ENCODE measurements at places on chromosomes 4 and X.
A peak's percentile ranks its signal among the peaks of the same experiment; 100 is the strongest.

DNA sequence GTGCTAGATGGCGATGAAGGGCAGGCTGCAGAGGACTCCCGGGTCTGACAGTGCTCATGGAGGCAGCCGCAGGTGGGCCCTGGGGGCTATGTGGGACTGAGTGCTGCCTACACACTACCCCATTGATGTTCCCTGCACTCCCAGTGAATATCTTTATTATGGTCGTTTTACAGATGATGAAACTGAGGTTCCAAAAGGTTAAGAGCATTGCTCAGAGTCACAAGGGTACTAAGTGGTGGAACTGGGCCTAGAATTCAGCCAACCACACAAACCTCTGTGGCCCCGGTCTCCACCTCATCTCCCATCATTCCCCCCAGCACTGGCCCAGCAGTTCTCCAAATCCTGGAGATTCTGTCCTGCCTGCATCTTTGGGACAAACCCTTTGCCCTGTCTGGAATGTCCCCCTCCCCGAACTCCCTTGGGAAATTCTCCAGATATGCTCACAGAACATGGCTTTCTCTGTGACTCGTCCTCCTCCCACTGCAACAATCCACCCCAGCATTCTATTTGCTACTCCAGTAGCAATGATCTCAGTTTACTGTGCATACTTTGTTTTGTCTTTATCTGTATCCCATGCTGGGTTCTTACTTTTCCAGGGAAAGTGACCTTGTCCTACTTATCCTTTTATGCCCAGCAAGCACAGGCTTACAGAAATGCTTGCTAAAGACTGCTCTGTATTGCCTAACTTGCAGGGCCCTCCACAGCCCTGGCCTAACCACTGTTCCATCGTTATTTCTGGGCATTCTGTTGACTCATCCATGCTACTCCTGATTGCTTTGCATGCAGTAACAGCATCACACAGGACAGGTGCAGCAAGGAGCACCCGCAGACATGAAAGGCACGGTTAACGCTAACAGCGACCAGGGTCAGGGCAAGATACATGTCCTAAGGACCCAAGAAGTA, 14.0 kb downstream of the PNMA6F start:
- no peak for DNase-seq

- no peak for DNase-seq
Measured at GRCh38 chr4:10078481-10079233, 37.9 kb downstream of the WDR1 start.

DNA sequence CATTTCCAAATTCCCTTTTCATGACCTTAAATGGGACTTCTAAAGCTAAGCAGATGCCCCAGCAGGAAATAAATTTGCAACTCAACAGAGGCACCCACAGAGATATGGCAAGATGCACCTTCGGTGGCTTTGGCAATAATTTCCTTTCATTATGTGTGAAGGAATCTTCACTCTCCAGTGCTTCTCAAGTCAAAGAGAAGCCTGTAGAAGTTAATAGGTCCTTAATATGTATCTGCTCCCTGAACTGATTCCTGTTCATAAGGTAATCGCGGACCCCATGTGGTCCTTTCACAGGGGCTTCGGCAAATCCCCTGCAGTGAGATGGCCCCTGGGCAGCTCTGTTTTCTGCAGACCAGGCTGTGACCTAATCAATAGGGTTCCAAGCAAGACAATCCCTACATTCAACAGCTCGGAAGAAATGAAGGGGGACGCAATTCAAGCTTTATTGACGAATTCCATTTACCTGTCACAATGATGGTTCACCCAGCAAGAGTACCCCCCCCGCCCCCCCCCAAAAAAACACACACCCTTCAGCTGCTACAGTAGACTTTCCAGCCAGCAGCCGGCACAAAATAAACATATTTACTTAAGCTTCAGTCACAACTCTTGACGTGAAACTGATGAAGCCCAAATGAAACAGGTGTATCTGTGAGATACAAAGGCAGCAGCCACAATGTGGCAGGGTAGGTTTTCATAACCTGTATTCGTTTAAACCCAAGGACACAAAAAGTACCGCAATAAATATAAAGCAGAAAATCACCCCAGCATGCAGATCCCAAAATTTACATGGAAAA, 35.3 kb downstream of the FAT1 start:
- no peak for DNase-seq

DNA sequence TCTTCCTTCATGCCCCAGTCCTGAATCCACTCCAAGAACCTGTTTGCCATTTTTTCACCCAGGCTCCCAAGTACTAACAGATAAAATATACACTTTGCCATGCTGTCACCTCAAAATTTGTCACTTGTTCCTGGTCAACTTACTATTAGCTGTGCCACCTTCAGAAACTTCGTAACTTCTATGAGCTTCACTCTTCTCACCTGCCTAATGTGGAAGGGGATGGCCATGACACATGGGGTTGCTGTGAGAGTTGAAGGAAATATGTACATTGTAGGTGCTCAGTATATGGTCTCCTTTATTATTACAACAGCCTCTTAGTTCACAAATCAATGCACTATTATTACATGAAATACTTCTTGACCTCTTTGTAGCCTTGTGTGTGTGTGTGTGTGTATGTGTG, 10.4 kb downstream of the TMSB4X start:
- no peak for DNase-seq

- no peak for DNase-seq
Measured at GRCh38 chr4:95358421-95358820, 190.4 kb downstream of the UNC5C start.

DNA sequence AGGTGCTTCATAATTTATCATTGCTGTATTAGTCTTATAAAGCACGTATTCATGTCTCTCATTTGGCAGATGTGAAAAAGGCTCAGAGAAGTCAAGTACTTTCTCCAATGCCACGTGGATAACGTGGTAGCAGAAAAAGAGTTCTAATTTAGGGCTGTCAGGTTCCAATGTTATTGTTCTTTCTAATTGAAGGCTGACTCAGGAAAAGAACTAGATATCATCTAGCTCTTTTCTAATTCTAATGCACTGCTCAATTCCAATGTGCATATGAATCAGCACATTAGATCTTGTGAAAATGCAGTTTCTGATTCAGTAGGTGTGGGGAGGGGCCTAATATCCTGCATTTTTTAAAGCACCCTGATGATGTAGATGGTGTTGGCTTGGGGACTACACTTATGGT, 22.8 kb downstream of the AGA start:
- no peak for DNase-seq

DNA sequence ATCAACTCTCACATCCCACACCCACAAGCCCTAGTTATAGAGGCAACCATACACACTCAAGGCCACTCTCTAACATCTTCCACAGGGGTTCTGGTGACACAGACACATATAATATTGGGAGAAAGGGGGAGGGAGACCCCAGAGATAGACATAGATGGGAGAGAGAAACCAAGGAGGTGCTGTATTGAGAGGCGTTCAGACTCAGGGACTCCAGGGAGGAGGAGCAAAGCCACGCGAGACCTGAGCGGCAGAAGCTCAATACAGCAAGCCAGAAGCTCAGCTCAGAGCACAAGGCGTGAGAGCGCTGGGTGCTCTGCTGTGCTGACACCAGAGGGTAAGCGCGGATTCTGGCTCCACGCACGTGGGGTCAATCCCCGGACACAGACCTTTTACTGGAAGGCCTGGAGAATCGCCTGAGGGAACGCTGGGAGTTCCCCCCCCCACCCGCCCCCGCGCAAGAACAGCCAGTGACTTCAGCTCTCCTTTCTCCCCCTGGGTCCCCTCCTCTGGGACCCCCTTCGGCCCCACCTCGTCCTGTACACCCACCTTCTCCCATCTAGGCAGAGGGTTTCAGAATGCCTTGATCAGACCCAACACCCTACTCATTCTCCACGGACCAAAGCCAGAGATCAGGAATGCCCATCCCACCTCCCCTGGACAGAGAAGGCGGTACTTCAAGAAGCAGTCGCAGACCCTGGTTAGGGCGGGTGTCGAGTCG, 8.7 kb downstream of the MSX1 start:
- no peak for DNase-seq

GRCh38 chr4:2320746-2321145, 58.8 kb upstream of the MXD4 start:
- no peak for DNase-seq

GRCh38 chr4:70688795-70689231, 481 bp downstream of the UTP3 start:
- DNase-seq, result peak; percentile 15

DNA sequence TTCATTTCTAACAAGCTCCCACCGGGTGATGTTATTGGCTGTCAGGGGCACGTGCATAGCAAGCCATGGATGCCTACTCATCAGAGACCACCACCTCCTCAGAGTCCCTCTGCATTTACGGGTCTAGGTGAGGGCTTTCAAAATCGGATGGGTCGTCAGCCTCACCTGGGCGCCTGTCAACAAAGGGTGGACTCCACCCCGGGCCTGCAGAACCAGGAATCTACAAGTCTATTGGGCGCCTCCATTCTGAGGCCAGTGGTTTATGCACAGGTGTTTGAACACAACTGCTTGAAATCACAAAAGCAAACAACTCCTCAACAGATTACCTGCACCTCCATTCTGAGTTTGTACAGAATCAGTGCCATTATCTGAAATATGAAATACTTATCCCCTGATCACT, 318.9 kb downstream of the PTTG2 start:
- no peak for DNase-seq

- no peak for DNase-seq
Measured at GRCh38 chr4:132859929-132860328, 289.2 kb upstream of the PCDH10 start.

- no peak for DNase-seq
Measured at GRCh38 chr4:118249890-118250289, 102.9 kb downstream of the PRSS12 start.

- no peak for DNase-seq
Measured at GRCh38 chrX:44303119-44303518, 40.4 kb downstream of the EFHC2 start.

DNA sequence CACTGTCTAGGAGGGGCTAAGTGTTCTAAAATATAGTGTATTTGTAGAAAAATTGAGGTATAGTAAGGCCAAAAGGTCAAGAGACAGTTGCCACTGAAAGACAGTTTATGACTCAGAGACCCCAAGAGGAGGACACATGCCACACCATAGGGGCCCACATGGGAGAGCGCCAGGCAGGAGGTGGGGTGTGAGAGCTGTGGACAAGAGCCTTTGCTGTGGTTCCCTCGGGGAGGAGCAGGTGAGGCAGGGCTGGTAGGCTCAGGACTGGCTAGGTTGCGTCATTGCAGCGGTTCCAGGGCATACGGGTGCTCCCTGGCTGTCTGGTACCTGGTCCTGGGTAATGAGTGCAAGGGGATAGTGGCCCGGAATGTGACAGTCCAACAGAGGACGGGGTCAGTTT, 37.6 kb downstream of the CCNQ start:
- DNase-seq, result no peak

DNA sequence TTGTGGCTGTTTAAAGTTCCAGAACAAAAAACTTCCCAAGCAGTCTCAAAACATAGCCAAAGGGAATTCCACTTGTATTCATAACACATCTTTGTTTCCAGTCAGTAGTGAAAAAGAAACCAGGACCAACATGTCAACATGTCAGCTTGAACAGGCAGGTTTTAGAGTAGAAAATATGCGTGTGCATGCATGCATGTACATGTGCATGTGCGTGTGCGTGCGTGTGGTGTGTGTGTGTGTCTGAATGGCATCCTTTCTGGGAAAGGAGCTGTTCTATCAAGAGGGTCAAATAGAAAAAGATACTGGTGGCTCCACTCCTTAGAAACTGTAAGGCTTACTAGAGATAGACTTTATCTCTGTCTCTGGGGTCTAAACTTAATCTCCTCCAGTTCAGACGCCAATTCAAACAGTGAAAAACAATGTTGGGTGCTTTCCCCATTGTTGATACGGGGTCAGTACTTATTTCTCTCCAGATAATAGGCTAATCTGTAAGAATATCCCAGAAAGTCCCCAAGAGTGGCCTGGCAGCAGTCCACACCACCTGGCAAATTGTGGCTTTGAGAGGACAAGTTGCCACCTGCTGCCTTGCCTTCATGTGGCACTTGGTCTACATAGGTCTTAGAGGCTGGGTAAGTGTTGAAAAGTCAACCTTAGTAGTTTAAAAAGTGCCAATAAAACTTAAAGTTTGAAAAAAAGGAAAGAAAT, 110.4 kb downstream of the SCD5 start:
- DNase-seq, result no peak

DNA sequence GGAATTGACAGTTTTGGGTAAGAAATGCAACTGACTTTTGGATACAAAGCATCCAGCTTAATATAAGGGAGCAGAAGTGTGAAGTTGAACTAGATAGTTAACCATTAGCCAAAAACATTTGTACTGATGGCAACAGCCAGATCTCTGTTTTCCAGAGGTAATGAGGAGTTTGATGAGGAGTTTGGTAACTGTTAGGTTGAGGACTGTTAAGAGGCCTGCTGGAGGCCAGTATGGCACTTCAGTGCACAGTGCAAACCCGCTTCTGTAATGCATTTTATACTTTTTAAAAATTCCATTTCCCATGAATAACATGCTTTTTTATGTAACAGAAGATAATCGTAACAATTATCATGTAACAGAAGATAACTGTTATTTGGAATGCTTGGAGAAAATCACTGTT, 30.0 kb downstream of the CDKL5 start:
- DNase-seq, result no peak

DNA sequence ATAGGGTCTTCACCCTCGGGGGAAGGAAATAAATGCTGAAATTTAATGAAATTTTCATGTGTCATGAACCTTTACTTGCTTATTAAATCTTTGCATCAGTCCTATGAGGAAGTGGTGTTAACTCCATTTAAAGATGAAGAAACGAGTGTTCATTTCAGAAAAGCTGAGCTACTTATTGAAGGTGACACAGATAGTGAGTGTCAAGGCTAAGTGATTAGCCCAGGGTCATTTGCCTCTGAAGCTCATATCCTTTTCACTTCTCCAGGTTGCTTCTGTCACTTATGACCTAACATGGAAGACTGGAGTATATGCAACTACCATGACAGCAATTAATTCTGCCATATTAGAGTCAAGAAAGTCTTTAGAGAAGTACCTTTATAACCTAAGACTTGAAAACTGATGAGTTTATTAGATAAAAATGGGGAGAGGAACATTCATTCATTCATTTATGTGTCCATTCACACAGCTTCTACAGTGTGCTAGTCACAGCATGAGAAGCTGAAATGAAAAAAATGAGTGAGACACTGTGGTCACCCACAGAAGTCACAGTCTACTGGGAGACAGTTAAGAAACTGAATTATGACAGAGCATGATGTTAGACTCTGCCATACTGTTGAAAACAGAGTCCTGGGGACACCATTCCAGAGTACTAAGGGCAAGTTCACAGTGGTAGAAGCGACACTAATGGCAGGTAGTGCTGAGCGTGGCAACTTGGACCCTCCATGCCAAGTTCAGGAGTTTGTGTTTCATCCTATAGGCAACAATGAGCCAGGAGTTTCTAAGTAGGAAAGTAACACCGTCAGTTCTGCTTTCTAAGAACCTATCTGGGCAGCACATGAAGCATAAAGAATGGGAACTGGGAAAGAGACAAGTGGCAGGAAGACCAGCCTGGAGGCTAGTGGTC, 21.3 kb downstream of the ALPK1 start:
- no peak for DNase-seq

Data from stimulated activated CD4-positive, alpha-beta T cell treated with anti-CD3 and anti-CD28 coated beads, TNF-alpha, amount 100 ng/mL, for 48 hours (primary cell).